Foreskin keratinocyte (primary cell): ENCODE measurements at places on chromosomes 6 and 20. TPM values are rescaled to one million over a fixed set of nuclear protein-coding genes. Genes with fewer than 3 reads are reported as not detected.

CCN6 gene
- total RNA-seq: 0.11 and 0.37 TPM in 2 replicates

EYA4 gene
- total RNA-seq: not detected in 2 replicates

RBM24 gene
- 0.92 and 1.4 TPM in 2 replicates for total RNA-seq

MAP3K7 gene
- total RNA-seq: 34.5 and 35.8 TPM in 2 replicates

C6orf163 gene
- 0.78 and 0.92 TPM in 2 replicates for total RNA-seq

TNF gene
- total RNA-seq: 4.7 and 10.5 TPM in 2 replicates
